Chondrocyte (in vitro differentiated cells): ENCODE measurements at places on chromosomes 3 and 15.

DNA sequence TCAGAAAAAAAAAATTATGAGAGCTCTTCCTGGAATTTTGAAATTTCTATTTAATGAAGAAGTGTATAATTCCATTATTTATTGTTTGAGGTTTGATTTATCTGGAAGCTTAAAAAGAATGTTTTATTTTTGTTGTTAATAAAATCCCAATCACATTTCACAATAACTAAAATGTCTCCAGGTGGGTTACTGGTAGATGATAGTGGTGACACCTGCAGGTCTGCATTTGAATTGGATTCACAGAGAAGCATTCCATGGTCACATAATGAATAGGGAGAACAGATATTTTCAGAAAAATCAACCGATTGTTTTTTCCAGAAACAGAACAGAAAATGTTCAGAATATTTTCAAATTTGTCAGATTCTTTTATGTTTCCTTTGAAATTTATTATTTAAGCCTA, 48.3 kb downstream of the ASB7 start:
- H3K4me3 ChIP-seq = no peak overlapping the region
- peaks cover 2% of the 10 kb centered on the region for H3K36me3 ChIP-seq
- peaks cover 17% of the 10 kb centered on the region for H3K4me1 ChIP-seq
- DNase-seq = no peak

DNA sequence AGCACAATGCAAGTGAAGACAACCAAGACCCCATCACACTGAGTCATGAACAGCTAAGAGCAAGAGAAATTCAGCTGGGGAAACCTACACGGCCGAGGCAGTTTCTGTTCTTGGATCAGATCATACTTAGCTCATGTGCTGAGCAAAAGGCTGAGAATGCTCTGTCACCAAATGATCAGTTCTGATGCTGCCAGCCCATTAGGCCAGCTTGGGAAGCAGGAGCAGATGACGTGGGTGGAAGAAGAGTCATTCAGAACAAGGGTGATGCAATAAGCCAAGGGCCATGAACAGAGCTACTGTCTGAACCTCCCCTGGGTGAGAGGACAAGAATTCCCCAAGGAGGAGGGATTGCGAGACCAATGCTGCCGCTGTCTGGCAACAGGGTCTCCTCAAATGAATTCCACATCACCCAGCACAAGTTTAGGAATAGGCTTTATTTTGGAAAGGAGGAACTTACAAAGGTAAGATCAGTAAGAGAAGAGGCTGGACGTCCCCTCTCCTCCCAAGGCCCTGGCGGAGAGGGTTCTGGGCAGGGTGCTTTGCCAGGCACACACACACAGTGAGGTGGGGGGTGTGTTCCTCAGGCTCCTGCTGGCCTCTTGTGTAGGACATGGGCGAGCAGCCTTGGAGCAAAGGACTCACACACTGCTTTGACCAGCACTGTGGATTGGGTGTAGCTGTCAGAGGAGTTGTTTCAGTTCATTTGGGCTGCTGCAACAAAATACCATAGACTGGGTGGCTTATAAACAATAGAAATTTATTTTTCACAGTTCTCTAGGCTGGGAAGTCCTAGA, 65.6 kb upstream of the CTXND1 start:
- H3K4me3 ChIP-seq = no peak overlapping the region
- H3K4me1 ChIP-seq = peaks cover 5% of the 10 kb centered on the region
- peaks cover 2% of the 10 kb centered on the region for H3K36me3 ChIP-seq
- DNase-seq = no peak
- peak overlapping the region; percentile 24 for H3K27ac ChIP-seq

DNA sequence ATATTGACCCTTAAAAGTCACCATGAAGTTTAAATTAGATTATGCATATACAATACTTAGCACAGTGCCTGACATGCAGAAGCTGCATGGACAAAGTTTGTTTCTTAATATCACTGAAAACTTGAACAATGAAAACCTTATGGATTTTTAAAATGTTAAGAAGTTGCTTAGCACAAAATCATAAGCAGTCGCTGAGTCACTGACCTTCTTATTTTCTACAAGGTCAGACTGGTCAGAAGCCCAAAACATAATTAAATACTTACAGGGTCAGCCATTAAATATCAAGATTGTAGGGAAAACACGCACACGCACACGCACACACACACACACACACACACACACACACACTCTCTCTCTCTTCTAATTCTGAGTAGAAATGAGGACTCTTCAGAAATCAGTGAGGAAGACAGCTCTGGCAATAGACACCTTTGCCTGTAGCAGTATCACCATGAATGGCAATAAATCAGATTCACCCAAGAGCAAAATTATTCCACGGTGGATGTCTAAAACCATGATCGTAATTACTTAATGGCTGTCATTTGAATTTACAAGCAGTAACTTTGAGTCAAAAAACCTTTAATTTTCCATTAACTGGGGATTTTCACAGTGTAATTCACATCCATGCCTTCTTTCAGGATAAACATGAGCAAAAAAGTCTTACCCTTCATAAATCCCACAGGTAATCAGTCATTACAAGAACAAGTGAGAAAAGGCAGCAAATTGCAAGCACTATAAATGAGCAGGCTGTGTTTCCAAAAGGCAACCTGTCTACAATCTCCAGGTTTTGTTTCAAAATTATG, 147.5 kb downstream of the OSBPL10 start:
- H3K27me3 ChIP-seq = no peaks in the 10 kb centered on the region
- no peak overlapping the region for H3K27ac ChIP-seq
- H3K4me3 ChIP-seq = no peak overlapping the region

DNA sequence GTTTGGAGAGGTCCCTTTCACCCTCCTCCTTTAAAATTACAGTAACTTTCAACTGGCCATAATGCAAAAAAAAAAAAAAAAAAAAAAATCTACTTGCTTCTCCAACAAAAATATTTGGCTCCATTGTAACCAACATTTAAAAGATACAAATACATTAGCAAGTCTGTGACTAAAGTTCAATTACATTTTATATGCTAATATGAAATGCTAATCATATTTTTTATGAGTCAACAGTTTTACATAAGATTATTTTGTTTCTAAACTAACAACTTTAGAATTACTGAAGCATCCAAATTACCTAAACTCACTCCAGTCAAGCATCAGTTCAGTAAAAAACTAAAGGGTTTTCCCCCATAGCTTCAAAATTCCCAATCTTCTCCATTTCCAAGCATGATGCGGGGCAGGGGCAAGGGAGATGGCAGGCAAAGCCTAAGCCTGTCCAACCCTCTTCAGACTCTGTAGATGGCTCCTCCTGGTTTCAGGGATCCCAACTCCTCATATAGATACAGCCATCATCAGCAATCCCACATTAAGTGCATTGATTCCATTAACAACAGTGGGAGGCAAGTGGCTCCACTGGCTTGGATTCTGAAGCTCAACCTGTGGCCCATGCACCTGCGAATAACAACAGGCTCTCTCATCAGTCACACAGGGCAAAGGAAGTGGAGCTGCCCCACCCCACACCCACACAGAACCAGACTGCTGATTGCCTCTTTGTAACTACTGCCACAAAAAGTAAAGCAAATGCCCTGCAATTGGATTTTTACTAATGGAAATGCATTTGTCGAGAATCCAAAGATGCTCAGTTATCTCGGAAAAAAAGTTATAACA, 15.0 kb downstream of the SFMBT1 start:
- DNase-seq = no peak
- no peaks in the 10 kb centered on the region for H3K27me3 ChIP-seq
- H3K4me1 ChIP-seq = peaks cover 8% of the 10 kb centered on the region
- no peak overlapping the region for H3K27ac ChIP-seq

DNA sequence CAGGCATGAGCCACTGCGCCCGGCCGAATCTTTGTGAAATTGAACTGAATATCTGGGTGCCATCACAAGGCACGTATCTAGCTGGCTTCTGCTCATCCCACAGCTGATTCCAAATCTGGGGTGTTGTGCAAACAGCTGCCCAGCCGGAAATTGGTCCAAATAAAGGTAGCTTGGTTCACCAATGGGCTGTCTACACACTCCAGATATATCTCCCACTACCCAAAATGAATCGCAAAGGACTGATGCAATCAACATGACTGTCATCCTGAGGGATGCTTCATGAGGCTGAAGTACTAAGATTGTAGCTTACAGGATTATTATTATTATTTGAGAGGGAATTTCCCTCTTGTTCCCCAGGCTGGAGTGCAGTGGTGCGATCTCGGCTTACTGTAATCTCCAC, 28.1 kb downstream of the LARP6 start:
- DNase-seq = no peak
- H3K36me3 ChIP-seq = peaks cover 2% of the 10 kb centered on the region
- no peak overlapping the region for H3K4me3 ChIP-seq
- H3K4me1 ChIP-seq = peaks cover 42% of the 10 kb centered on the region
- peak overlapping the region; percentile 93 for H3K27ac ChIP-seq
